ENCODE measurements at places on chromosomes 2 and 18. TPM values are rescaled to one million over a fixed set of nuclear protein-coding genes. Genes with fewer than 3 reads are reported as not detected.

Gene PAIP2B
- total RNA-seq = 9.9 TPM

GRCh38 chr2:235026649-235027557 is 75.1 kb downstream of the SH3BP4 start:
- peak; percentile 15 for DNase-seq

DNA sequence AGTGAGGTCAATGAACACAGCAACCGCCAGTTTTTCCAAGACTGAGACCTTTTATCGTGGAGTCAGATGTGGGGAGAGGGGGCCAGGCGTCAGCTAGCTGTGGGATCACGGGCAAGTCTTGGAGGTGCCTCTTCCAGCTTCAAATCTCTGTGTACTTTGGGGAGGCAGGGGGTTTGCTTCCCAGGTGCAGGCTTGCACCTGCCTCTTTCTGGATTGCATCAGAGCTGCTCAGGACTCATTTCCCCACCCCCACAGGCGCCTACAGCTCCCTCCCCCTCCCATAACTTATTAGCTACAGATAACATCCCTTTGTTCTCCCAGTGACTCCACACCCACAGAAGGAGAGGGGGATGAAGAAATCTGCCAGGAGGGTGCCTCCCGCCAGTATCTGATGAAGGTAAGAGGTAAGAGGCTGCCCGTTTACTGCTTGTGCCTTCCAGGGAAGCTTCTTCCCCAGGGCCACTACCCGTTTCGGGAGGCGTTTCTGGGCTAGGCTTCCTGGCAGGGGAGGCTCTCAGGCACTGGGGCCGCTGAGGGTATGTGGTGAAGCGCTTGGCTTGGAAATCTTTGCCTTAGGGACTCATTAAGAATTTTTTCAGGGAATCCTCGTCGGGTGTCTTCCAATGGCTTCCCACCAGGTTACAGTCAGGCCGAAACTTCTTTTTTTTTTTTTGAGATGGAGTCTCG is 18.8 kb upstream of the MRPL33 start:
- DNase-seq = no peak

DNA sequence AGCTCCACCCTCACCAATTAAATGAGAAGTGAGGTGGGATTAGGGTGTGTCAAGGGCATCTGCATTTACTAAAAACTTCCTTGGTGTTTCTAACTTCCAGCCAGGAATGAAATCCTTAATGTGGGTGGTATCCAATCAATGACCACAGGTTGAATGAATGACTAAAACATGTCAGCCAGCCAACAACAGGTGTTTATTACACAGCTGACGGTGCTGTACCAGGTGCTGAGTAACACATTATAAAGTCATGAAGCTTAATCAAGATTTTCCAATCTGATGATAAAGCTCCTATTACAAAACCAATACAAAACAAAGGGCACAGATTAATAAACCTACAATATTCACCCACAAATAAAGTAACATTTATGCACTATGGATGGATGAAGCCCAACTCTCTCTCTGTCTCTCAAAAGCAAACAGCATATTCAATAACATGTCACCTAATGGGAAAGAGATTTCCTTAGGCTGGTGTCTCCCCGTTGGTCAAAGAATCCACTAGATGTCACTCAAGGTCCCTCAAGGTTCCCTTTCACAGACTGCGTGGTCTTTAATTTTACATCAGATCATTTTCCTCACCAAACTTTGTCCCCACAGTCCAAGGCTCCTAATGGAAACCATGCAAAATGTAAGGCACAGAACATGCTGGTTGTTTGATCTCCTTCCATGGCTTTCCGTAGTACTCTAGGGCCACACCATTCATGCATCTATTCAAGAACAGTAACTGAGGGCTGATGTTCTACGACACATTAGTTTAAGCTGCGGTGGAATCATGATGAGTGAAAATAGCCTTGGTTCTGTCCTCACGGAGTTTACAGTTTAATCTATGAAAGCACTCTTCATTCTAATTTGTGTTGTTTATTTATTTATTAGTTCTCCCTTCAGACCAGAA is 6.4 kb upstream of the PTPN4 start:
- peak; percentile 58 for DNase-seq

GRCh38 chr2:46378616-46379015 is 81.4 kb downstream of the EPAS1 start:
- DNase-seq = no peak

Gene PLCD4
- total RNA-seq = 0.26 TPM

- no peak for DNase-seq
Observed at GRCh38 chr18:21979171-21979560, 190.2 kb upstream of the GATA6 start.

Gene CHAC2
- total RNA-seq = 1.6 TPM

GRCh38 chr2:26575836-26576564 is 65.2 kb downstream of the CIB4 start:
- no peak for DNase-seq

DNA sequence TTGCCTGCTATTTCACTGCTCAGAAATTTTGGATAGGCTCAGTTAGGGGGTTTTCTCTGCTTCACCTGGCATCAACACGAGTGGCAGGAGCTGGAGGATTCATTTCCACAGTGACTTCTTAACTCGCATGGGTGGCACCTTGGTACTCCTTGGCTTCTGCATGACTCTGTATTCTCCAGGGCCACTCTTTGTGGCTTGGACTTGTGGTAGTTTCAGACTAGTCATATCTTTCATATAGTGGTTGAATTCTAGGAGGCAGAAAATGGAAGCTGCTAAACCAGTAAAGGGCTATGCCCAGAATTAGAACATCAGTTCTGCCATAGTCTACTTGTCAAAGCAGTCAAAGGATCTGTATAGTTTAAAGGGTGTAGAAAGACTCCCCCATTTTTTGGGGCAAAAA is 6.8 kb downstream of the MAIP1 start:
- DNase-seq = no peak

DNA sequence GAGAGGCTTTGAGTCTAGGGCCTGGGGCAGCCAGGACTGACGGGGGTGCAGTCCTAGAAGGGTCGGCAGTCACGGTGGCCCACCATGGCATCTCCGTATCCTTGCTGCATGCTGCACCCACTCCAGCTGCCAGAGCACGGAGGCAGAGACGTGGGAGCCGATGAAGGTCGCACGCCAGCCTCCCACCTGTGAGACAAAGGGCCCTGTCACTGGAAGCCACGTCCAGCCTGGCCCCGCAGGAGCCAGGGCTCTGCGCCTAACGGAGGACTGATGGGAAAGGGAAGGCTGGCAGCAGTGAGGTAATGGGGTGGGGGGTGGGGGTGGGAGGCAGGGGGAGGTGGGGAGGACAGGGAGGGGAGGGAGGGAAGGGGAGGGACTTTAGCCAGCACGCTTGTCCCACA is 21.9 kb downstream of the ITM2C start:
- no peak for DNase-seq

- DNase-seq = no peak
Observed at GRCh38 chr2:227147023-227147422, 17.0 kb downstream of the COL4A4 start.

GRCh38 chr18:1438967-1439366 is 534.3 kb downstream of the ADCYAP1 start:
- no peak for DNase-seq

Gene EVX2
- not detected for total RNA-seq

GRCh38 chr2:18644115-18644462 is 54.7 kb upstream of the NT5C1B start:
- no peak for DNase-seq

Gene C2orf78
- total RNA-seq = not detected

- DNase-seq = no peak
Observed at GRCh38 chr2:172722481-172722880, 13.2 kb upstream of the RAPGEF4 start.

Data from CD4-positive, alpha-beta memory T cell (primary cell).